Nephron progenitor cell (in vitro differentiated cells): ENCODE measurements at places on chromosomes 5 and 9.

GRCh38 chr5:79642210-79642609 is 30.0 kb downstream of the TENT2 start:
- DNase-seq: no peak

DNA sequence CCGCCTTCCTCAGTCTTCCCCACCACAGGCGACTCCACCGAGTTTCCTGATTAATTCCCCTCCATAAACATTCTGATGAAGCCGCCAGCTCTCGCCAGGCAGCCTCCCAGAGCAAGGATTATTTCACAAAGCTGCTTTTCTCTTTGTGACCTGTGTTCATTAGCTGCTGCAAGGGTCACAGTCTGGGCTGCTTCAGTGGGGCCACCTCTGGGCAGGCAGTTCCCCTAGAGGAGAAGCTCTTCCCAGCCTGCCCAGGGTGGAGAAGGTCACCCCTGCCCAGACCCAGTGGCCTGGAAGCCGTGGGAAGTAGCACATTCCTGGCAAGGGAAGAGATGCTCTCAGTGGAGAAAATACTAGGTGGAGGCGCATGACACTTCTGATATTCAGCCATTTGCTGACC is 58.4 kb upstream of the RAPGEF1 start:
- DNase-seq: no peak

GRCh38 chr9:5263351-5264218 is 32.4 kb downstream of the INSL4 start:
- DNase-seq: no peak

- DNase-seq: no peak
Measured at GRCh38 chr9:78691542-78691941, 394.6 kb downstream of the PSAT1 start.

- DNase-seq: no peak
Measured at GRCh38 chr9:136784249-136784996, 6.7 kb upstream of the TMEM141 start.

DNA sequence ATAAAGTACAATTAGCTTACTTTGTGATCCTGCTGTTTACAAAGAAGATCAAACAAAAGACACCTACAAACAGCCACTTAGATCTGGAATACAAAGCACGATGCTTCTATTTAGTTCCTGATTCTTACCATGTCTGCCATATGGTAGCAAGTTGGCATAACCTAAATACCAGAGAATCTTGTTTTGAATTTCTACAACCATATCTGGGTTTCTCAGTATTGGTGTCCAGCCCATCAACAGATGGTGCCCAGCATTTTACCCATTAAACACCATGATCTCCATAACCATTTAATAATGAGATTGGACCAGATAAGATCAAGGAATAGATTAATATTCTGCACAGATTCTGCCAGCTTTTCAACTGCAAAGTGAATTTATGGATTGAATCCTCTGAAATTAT is 29.8 kb downstream of the SLC24A2 start:
- no peak for DNase-seq
